ENCODE measurements at places on chromosomes 13 and 19.

DNA sequence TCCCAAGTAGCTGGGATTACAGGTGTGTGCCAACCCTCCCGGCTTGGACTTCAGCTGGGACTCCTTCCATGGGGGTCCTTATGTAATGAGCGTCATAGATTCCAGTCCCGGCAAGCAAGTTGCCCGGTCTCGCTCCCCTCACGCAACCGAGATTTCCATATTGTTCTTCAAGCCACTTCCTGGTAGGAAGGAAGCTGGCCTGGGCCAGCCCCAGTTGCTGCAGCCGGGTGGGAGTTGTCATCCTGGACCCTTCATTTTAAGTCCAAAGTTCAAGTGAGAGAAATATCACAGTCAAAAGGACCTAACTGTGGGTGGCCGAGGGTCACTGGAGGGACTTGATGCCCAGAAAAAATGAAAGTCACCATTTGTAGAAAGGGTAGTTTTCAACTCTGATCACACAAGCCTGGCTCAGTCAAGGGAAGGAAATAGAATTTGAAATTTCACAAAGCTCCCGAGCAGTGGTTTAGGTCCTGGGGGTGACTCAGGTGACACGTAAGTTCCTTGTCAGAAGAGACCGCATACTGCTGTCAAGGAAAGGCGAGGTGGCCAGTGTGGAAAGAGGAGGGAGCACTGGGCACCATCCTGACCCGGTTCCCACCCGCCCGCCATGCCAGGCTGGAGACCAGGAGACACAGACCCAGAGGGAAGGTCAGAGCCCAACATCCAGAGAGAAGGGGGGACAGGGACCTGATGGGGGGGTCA, 5.3 kb downstream of the FGF21 start:
- DNase-seq, result no peak

DNA sequence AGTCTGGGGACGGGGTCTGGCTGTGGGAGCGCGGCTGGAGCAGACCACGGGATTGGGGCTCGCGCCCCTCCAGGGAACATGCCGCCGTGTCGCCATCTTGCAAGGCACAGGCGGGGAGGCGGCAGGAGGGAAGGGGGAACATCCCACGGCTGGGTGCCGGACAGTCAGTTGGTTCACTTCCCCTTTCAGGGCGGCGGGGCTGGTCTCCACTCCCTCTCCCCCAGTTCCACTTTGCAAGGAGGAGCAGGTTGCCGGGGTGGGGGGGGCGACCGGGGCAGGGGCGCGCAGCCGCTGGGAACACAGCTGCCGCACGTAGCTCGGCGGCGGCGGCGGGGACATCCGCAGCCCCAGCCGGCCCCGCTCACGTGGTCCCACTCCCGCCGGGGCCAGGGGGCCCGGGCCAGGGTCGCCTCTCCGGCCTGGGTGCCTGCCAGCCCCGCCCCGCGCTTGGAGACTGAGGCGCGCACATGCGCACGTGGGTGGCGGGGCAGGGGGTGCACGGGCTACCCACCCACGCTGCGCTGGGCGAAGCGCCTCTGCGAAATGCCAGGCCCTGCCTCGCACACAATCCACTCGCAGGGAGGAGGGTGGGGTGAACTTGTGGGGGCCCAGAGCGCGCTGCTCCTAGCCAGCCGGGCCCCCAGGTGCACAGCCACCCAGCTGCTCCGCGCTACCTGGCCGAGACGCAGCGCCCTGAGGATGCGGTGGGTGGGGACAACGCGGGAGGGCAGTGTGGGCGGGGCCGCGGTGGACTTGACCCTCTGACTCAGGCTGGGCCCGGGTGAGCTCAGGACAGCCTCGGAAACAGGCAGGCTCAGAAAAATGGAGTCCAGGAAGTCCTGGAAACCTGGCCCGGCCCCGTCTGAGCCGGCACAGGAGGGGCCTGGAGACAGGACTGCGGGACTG, 6.4 kb downstream of the KLF16 start:
- DNase-seq, result peak; percentile 52

DNA sequence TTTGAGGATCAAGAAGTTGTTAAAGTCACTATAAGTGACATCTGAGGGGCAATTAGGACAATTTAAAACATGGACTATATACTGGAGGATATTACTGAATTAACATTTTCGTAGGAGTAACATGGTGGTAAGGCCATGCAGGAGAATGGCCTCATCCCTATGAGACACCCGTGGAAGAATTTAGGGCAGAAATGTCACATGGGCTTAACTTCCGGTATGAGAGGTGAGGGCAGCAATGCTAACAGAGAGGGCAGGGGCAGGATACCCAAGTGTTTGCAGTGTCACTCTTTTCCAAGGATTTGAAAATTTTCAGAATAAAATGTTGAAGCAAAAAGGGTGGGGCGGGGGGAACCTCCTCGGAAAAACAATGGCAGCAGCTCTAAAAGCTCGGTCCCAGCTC, 23.6 kb downstream of the RANBP3 start:
- no peak for DNase-seq

DNA sequence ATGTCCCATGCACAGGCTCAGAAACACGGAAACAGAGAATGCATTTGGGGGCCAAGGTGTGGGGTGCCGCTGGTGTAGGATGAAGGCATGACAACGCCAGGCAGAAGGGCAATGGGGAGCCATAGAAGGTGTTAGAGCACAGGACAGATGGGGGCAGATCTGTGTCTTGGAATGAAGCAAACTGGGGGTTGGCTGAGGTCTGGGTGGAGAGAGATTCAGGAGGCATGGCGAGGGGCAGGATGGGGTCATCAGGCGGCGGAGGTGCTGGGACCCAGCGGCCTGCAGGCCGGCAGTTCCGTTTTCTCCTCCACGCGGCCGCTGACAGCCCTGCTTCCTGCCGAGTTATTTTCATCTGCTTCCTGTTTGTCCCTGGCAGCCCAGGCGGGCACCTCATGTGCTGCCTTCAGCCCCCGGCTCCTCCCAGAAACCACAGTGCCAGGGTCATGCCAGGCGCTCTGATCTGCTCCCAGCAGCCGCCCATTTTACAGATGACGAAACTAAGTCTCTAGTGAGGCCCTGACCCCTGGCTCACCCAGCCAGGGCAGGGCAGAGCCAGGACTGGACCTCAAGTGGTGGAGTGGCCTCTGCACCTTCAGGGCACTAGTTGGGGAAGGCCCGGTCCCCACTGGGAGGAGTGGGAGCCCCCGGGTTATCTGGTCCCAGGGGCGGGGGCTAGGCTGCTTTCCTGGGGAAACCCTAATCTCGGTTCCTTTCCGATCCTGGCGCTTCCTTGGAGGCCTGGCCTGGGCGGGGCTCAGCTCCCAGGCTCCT, 2.2 kb downstream of the ARHGAP45 start:
- DNase-seq, result no peak

DNA sequence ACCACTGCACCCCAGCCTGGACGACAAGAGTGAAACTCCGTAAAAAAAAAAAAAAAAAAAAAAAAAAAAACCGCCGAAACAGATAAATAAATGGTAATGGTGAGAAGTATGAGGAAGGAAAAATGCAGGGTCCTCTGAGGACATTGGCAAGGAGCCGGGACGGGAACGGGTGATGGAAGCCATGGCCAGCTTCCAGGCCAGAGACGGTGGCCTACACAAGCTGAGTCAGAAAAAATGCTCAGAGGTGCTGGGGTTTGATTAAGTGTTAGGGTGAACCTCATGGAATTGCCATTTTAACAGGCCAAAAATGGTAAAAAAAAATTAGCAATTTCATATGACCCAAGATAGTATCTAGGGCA, 866 bp upstream of the ZSWIM4 start:
- no peak for DNase-seq

DNA sequence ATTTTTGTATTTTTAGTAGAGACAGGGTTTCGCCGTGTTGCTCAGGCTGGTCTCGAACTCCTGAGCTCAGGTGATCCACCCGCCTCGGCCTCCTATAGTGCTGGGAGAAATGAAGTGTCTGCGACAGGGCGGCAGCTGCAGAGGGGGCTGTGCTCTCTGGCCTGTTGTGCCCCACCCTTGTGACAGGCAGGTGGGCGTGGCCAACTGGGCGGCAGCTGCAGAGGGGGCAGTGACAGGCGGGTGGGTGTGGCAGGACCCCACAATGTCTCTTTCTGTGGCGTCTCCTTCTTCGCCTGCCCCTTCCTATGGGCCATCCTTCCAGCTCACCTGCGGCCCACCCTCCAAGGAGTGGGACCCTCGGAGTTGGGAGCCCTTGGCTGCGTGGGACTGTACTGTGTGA, 11.8 kb downstream of the STK11 start:
- no peak for DNase-seq

- DNase-seq, result no peak
Observed at GRCh38 chr13:97459215-97459777, 25.3 kb downstream of the RAP2A start.
